ENCODE measurements at places on chromosomes 5 and 9.

DNA sequence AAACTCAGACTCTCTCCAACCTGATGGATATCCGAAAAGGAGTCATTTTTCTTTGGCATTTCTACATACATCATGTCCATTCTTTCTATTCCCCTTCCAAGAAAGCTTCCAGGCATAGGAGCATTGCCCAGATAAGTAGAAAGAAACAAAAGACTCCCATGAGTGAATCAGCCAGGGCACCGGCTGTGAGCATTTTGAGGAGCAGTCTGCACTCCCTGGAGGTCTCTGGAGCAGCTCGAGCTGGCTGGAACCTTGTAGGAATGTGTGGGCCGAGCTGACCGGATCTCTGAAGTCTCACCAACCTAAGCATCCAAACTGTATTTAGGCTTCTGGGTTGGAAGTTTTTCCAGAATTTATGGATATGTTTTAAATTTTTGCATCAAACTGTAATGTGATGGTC lies 161.4 kb upstream of the TRPC7 start:
- no peak for ATAC-seq

DNA sequence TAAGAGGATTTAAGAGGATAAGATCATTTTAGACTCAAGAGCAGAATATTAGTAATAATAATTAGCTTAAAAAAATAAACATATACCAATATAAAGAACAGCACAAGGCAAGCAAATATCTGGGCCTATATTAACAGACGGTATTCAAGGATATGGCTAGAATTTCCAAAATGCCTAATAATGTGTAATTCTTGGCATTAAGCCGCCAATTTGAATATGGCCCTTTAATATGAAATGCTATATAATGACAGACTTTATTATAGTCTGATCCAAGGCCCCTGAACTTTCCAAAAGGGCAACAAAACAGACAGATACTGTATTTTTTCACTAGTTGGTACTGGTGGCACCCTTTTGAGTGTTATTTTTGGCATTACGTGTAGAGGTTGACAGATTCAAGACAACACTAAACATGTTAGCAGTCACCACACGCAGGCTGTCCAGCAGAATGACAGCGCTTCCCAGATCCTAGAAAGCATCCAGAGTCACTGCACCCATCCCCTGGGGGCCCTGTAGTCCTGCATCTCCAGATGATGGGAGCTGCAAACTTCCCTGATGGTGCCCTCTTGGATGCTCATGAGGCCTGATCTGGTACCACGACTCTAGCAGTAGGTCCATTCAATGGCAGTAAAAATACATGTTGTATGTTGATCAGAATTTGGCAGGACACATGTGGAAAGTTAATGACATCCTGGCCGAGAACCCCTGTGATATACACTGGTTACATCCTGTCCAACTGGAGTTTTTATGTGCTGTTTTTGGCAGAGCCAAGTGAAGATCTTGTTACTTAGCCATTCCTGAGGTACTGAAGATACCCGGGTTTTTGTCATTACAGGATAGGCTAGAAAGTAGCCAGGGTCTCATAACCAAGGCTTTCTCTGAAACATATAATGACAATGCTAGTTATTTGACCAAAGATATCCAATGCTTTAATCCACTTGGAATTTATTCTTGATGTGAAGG lies 1.7 kb upstream of the ABL1 start:
- no peak for ATAC-seq

GRCh38 chr5:150496534-150496933 lies 11.4 kb upstream of the NDST1 start:
- no peak for ATAC-seq

GRCh38 chr9:136762915-136763648 lies 1.2 kb downstream of the LCN15 start:
- no peak for ATAC-seq

GRCh38 chr9:92964607-92965060 lies 17.3 kb downstream of the FGD3 start:
- ATAC-seq = no peak

DNA sequence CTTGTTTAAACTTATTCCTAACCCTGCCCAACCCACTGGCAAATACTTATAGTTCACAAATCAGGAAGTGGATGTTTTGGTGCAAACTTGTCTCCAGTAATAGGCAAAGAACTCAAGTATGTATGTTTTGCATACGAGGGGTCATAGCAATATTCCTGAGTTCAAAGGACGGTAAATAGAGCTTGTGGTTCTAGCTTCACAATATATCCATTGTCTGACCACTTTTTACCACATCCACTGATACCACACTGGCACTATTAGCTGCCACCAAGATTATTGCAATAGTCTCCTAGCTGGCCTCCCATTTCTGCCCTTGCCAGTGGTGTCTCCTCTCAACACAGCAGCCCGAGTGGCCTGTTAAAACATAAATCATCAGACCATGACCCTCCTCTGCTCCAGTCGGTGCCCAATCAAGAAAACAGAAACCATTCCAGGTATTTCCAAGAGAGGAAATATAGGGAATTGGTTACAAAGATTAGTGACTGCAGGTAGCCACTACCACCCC lies 17.0 kb downstream of the GRXCR2 start:
- ATAC-seq = no peak

DNA sequence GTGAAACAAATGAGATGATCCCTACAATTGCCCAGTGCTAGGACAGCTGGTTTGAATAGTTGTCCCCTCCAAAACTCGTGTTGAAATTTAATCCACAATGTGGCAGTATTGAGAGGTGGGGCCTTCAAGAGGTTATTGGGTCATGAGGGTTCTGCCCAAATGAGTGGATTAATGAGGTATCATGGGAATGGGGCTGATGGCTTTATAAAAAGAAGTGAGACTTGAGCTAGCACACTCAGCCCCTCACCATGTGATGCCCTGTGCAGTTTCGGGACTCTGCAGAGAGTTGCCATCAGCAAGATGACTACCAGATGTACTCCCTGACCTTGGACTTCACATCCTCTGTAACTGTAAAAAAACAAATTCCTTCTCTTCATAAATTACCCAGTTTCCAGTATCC lies 33.1 kb downstream of the RANBP6 start:
- ATAC-seq = no peak

DNA sequence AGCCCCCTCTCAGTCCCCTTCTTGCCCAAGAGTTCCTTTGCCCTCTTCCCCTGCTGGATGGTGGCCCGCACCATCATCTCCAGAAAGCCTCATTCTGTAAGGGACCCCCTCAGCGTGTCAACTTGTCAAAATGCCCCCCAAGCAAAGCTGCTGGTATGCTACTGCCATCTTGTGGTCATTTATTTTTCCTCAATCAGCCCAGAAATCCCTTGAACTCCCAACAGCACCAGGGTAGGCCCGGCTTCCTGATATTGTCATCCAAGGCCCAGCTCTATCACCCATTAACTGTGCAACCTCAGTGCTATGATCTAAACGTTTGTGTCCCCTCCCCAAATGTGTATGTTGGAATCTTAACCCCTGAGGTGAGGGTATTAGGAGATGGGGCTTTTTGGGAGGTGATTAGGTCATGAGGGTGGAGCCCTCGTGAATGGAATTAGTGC lies 53.2 kb upstream of the FBXW11 start:
- ATAC-seq = no peak

GRCh38 chr5:163079618-163080017 lies 357.8 kb upstream of the CCNG1 start:
- no peak for ATAC-seq

DNA sequence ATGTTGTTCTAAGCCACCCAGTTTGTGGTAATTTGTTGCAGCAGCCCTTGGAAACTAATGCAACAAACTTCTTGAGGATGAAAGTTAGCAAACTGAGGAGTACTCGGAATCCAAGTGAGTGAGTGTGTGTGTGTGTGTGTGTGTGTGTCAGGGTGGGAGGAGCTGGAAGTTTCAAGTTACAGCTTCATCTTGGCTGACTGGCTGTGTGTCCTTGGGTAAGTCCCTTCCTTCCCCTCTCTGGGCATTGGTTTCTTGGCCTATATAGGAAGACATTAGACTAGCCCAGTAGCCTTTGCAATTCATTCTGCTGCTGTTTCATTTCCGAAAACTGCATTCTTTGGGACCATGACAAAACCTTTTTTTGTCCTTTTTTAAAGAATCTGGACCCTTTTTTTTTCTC lies 157.2 kb downstream of the MELK start:
- no peak for ATAC-seq

- ATAC-seq = no peak
These were observed 65.4 kb upstream of the DHFR start for GRCh38 chr5:80720181-80720580.

- ATAC-seq = no peak
These were observed 16.2 kb upstream of the ITGA1 start for GRCh38 chr5:52771343-52772039.

DNA sequence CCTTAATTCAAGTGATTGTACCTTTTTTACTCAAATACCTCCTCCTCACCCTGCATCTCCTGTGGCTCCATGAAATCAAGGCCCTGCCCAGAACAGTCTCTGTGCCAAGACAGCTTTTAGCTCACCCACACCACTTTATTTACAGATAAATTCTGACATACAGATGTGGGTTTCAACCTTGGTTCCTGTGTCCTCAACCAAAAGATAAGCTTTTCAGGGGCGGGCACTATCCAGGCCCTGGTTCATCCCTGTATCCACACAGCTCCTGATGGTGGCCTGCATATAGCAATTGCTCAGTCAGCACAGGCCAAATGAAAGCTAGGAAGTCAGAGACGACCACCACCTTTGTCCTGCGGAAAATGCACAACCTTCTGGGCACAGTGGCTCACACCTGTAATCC lies 8.3 kb downstream of the SHB start:
- ATAC-seq = no peak

- ATAC-seq = no peak
These were observed 312.0 kb upstream of the MSX2 start for GRCh38 chr5:174412374-174412773.

DNA sequence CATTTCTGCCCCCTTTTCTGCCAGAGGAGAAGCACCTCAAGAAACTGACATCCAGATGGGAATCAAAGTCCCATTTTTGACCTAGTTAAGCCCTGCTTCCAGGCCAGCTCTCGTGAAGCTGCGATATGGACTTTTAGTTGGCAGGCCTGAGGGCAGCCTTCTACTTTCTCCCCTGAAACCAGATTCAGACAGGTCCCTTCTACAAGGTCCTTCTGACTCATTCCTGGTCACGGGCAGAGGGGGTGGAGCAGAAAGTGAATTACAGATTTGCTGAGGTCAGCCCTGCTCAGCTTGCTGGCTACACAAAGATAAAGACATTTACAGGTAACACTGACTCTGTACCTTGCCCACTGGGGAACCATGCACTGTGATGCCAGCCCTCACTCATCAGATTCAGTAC lies 52.8 kb upstream of the TUT7 start:
- peak; percentile 72 for ATAC-seq

DNA sequence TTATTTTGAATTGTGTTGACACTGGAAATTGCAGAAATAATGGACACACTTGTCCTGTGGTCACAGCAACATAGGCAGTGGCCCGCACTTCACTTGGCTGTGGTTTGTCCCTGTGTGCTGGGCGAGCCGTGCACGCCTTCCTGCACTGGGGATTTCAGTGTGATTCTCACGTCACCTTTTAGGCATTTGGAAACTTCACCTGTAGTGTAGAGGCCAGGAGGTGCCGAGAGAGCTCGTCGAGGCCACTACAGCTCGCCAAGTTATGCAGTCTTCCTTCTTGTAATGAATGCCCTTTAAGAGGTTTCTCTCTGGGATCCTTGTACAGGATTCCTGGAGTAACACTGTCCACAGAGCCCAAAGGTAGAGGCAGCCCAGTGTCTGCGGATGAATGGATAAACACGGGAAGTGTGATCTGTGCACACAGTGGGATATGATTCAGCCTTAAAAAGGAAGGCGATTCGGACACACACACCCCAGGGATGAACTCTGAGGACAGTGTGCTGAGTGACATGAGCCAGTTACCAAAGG lies 14.7 kb downstream of the TRAF2 start:
- ATAC-seq = peak; percentile 42

DNA sequence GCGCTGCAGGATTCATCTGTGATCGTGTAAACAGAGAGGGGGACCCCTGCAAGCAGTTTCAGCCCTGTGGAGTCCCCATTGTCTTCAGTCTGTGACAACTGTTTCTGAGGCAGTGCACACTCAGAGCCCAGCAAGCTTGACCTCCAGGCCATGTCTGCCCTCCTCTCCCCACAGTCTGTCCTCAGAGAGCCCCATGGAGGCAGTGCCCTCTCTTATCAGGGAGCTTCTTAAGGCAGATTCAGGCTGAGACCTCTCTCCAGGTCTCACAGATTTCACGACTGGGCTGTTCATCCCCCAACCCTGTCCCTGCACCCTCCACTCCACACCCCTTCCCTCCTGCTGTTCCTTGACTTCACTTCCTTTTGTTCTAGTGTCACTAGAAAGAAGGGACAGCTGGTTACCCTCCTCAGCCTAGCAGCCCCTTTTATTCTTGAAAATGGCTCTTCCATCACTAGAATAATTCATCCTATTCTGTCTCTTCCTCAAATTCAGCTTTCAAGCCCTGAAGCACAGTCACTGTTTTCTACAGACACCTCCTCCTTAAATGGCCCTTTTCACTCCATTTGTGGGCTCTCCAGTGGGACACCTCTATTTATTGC lies 218.4 kb downstream of the MED10 start:
- no peak for ATAC-seq

DNA sequence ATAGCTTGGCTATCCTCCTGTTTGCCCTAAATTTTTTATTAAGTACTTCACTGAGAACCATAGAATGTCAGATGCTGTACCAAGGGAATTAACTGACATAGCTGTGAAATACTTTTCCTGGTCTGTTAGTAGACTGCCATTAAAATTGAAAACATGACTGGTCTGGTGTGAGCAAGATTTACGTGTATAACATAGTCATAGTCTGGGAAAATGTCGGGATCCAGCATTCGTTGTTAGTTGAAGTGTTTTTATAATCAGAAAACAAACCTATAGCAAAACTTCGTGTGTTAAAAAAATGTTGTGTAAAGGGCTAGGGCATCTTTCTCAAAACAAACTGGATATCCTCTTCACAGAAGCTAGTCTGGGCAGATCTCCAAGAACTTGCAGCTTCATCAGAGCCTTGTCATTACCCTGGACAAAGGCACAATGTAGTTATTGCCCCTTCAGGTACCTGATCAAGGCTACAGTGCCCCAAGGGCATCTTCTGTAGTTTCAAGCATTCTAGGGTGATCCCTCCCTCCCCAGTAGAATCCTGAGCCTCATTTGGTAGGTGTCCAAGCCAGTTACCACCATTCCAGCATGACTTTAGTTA lies 454.2 kb upstream of the SGCD start:
- ATAC-seq = no peak

DNA sequence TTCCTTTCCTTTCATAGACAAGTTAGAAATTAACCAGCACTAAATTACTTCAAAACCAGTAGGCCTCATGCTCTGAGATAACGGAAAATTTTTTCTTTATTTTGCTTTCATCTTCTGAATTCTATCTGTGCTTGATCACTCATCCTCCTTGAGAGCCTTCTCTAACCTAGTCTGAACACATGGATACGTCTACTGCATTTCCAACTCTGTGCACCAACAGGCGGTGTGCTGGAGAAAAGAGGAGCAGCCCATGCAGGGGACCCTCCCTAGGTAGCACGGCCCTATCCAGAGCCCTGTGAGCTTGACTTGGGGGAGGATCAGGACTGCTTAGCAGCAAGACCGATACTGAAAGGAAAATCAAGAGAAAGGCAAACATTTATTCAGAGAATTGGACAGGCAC lies 149.8 kb downstream of the AUH start:
- no peak for ATAC-seq
